ENCODE measurements at places on chromosomes 4 and X.

DNA sequence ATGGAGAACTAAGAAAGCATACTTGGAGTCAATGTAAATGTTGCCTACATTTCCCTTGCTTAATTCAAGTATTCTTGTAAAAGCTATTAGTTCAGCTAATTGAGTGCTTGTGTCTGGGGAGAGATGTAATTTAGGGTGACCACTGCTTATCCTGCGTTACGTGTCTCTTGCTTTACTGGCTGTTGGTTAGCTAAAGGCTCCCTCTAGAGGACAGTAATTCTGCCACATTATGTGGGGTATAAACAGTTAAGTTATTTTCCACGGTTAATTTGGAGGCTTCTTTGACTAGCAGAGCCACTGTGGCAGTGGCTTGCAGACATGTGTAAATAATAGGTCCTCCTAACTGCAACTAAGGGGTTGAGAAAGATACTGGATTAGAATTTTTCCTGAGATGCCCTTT is 25.3 kb upstream of the NAF1 start:
- no peak for DNase-seq

DNA sequence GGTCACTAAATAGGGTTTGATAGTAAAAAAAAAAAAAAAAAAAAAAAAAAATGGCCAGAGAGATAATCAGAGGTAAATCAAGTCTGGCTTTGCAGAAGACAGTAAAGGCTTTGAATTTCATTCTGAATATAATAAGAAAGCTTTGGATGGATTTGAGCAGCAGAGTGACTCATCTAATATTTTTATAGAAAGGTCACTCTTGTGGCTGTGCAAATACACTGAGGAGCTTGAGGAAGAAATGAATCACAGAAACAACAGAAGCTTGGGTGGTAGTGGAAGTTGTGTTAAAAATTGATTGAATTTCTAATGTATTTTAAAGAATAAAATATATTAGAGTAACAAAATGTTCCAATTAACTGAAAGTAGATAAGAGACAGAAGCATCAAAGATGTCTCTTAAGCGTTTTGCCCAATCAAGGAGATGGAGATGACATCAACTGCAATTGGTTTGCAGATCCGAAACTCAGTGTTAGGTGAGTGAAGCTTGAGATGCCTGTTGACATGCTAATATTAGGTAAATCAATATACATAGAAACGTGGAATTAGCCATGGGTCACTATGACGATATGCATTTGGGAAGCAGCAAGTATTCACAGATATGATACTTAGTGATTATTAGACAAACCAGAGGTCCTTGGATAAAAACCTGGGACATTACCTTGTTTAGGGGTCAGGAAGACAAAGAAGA is 280.5 kb downstream of the GPM6A start:
- no peak for DNase-seq

- no peak for DNase-seq
These were observed 269.8 kb downstream of the COL25A1 start for GRCh38 chr4:109032671-109033070.

- DNase-seq, result no peak
These were observed 4.5 kb downstream of the FAM47E start for GRCh38 chr4:76256032-76256431.

GRCh38 chrX:27619975-27620374 is 29.8 kb downstream of the DCAF8L2 start:
- DNase-seq, result no peak

DNA sequence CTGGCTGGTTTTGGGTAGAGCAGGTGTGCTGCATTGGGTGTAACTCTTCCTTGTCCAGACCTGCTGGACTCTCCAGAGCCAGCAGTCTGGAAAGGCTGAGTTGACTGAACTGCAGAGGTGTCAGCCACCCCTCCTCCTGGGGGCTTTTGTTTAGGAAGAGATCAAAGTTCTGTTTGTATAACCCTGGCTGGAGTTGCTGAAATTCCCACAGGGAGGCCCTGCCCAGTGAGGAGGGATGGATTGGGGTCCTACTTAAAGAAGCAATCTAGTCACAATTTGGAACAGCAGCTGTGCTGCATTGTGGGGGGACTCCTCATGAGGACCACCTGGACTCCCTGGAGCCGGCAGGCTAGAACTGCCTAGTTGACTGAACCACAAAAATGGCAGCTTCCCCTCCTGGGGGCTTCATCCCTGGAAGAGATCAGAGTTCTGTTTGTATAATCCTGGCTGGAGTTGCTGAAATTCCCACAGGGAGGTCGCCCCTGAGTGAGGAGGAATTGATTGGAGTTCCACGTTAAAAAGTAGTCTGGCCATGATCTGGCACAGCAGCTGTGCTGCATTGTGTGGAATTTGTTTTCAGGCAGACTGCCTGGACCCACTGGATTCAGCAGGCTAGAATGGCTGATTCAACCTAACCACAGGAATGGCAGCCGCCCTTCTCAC is 264.9 kb upstream of the ZC4H2 start:
- DNase-seq, result no peak

DNA sequence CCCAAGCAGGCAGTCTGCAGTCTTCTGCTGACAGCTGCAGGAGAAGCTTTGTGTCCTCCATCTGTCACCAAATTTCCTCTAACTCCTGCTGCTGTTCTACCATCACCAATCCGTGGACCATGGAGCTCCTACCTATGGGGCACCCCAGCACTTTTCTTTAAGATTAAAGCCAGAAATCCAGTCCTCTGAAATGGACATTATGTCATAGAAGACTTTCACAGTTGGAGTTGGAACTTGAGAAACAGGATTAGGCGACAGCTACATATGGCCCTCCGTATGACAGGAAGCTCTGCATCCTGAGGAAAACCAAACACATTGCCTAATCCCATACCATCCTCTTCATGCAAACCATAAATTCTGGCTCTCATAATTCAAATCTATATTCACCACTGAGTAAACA is 470.6 kb upstream of the GALNTL6 start:
- DNase-seq, result no peak

DNA sequence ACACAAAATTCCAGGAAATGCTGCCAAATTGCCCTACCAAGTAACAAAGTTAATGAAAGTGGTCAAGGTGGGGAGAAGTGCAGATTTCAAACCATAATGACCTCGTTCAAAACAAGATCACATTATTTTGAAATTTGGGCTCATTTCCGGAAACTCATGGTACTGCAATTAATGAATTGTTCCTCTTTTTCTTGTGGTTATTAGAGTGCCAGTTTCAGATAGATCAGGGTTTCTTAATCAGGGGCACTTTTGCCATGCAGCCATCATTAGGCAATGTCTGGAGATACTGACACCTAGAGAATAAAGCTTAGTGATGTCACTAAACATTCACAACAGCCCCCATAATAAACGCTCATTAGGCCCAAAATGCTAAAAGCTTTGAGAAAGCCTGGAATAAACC is 381.5 kb upstream of the GALNT7 start:
- DNase-seq, result no peak

DNA sequence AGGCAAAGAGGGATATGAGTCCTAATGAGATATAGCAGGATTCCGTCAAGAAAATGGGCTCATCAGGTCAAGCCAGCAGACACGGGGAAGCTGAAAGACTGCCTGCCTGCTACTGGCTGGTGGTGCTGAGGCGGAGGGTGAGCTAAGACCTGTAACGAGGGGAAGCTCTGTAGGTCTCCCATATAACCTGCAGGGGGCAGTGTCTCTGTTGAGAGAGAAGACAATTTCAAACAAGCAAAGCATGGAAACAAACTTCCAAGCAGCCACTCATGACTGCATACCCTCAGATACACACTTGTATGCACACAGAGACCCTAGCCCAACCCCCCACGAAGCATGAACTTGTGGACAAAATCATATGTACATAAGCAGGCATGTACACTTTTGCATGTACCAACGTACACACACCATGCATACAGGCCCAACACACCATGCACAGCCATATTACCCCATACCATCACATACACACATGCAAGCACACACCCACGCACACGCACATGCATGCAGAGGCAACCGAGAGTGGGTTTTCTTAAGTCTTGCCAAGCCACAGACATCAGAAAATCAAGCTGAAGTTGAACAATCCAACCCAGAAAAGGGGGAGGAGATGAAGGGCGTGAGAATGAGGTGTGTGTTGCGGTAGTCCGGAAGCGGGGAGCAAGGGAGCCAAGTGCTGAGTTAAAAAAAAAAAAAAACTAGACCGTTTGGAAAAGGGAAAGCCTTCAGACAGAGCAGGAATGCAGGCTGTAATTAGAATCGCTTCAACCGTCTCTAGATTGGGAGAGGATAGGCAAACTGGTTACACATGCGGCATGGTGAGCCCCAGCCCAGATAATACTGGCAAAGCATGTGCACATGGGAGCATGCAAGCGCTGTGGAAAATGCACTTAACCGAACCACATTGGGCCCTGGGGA is 71.0 kb downstream of the PJA1 start:
- peak; percentile 22 for DNase-seq

DNA sequence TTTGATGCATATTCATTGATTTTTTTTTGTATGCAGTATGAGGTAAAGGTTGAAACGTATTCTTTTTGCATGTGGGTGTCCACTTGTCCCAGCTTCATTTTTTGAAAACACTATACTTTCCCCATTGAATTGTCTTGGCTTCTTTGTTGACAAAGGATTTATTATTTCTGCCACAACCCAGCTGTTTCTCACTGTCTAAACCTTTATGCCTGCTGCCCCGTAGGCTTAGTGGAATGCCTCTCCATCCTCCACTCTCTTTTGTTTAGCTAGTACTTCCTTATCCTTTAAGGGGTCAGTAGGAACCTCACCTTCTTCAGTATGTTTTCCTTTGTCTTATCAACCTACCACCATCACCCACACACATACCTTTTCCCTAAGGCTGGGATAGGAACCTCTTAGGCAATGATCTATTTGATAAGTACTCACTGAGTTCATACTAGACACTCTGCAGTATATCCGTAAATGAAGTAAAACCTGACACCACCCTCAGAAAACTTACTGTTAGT is 8.5 kb downstream of the FMR1 start:
- DNase-seq, result no peak

DNA sequence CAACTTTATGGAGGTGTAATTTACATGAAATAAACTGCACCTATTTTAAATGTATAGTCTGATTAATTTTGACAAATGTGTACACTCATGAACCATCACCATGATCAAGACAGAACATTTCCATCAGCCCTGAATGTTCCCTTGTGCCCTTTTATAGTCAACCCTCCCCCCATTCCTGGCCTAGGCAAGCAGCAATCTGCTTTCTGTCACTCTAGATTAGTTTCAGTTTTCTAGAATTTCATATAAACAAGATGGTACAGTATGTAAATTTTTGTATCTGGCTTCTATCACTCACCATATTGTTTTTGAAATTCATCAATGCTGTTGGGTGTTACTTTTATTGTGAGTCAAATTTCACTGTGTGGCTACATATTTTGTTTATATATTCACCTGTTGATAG is 234.2 kb upstream of the RPS6KA3 start:
- no peak for DNase-seq

DNA sequence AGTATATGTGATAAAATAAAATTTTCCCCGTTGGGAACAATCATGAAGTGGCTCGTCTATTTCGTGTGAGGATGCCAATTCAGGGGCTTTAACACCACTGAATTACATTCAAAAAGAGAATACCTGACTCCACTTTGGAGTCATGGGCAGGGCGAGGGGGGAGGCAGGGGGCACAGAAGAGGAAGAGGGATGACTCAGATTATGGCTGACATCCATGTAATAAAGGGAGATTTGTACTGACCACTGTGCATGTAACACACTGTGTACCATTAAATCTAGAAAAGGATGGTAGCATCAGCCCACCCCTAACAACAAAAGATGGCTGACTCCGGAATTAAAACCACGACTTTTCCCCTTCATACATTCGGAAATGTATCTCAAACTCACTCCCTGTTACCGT is 1.3 kb downstream of the SLC9A7 start:
- no peak for DNase-seq

- no peak for DNase-seq
These were observed 117.0 kb downstream of the DHRSX start for GRCh38 chrX:2383735-2384134.

DNA sequence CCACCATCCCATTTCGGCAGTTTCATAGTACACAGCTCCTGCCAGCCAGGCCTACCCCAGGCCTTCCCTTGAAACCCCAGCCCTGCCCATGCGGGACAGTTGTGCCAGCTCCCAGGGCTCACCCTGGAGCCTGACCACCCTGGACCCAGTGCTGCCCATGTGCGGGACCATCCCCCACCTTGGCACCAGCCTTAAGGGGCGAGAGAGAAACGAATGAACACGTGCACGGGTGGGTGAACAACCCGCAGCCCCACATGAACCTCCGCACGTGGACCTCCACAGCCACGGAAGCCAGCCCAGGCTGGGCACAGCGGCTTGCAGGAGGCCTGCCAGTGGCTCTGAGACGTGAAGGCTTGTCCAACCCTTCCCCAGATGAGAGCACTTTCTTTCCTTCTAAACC is 76.0 kb upstream of the MXD4 start:
- DNase-seq, result no peak

DNA sequence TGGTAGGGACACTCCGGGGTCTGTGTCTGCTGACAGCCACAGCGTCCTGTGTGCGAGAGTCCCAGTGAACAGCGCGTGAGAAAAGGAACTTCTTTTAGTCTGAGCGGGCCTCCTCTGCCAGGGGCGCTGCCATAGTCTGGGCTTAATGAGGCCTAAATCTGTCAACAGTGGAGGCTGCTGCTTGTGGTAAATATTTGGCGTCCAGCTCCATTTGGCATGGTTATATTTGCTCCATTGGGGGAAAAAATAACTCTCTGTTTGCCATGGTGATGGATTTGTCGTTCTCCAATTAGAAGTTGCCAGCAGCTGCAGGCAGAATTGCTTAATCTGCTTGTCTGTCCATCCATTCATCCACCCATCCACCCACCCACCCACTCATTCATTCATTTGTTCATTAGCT is 71.4 kb upstream of the PSAPL1 start:
- DNase-seq, result no peak

DNA sequence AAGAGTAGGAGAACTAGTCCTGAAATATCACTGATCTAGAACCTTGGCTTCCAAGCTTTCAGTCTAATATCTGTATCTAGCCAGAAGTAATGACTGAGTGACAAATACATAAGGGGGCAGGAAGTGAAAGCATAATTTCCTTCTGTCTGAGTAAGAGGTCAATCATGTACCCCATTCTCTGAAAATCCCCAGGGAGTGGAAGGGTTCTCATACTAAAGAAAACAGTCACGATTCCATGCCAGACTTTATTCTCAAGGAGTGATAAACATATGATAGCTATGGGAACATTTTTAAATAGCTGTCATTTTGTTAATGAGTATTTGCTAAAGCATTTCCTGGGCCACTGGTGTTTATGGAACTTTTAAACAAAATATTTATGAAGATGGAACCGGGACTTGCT is 308.5 kb downstream of the ARHGAP24 start:
- no peak for DNase-seq
